Natural killer cell (primary cell): ENCODE measurements at places on chromosomes 2 and 18.

DNA sequence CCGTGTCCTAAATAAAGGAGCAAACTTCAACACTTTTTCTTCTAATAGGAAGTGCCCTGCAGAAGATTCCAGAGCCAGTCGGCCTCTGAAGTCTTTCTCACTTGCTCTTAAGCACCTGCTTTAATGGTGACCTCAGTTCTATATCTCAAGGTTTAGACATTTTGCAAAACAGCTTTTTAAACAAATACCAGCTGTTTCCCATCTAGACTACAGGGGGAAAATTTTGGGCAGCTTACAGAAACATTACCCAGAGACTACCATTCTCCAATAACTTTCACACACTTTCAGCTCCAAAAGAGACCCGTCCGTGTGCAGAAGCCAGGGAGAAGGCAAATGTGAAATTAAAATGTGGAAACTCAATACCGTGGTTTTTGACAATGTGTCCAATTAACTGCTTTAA lies 285.3 kb upstream of the CCDC68 start:
- no peak for DNase-seq
- H3K27ac ChIP-seq: no peak overlapping the region
- no peaks in the 10 kb centered on the region for H3K36me3 ChIP-seq
- H3K4me3 ChIP-seq: no peak overlapping the region
- no peaks in the 10 kb centered on the region for H3K27me3 ChIP-seq

- no peak overlapping the region for H3K4me3 ChIP-seq
- no peaks in the 10 kb centered on the region for H3K4me1 ChIP-seq
- no peaks in the 10 kb centered on the region for H3K27me3 ChIP-seq
- H3K36me3 ChIP-seq: no peaks in the 10 kb centered on the region
Measured at GRCh38 chr2:197359859-197360258, 49.3 kb upstream of the ANKRD44 start.

DNA sequence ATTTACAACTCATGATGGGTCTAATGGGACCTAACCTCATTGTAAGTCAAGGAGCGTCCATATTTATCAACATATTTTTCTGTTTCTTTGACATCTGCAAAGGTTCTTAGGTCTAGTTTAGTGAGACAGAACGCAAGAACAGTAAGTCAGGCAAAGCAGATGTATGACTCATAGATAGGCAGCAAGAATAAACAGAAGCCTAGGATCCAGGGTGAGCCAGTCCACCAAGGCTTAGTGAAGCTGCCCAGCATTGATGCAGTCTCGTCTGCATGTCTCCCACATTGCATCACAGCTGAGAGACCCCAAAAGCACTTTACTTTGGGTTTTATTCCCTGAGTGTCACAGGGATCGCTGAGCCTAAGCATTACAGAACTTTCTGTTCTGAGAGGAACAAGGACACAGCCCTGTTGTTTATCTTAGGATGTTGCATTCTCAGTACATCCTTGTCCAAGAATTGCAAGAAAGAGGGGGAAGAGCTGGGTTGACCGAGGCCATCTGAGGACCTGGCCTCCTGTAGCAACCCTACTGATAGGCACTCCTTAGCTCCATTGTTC lies 29.6 kb upstream of the TMEM177 start:
- no peak overlapping the region for H3K27ac ChIP-seq
- no peak for DNase-seq
- no peaks in the 10 kb centered on the region for H3K36me3 ChIP-seq
- no peaks in the 10 kb centered on the region for H3K4me1 ChIP-seq

DNA sequence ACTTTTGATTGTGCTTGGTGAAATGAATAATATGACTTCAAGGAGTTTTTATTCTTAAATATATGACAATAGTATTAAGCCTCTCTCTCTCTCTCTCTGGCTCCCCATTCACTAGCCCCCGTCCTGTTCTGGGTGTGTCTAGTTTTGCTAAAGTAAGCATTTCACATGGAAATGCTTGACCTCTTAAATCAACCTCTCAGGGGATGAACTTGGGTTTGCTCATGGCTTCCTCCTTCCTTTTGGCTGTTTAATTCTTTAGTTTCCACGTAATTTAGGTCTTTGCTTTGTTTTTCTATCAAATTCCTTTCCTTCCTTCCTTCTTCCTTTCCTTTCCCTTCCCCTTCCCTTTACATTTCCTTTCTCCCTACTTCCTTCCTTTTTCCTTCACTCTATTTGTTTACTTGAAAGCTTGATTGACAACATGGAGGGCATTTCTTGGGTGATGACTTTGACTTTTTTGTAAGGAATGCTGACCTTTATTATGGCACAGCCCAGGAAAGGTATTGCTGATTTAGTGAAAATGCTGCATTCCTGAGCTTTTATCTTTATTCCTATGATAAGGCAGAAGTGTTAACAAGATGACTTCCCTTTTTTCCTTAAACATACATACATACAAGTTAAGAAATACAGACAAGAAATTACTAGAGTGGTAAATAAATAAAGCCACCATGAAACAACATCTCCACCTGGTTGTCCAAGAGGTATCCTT lies 3.6 kb downstream of the DPP4 start:
- peaks cover 14% of the 10 kb centered on the region for H3K4me1 ChIP-seq
- DNase-seq: no peak
- H3K27ac ChIP-seq: no peak overlapping the region
- H3K27me3 ChIP-seq: no peaks in the 10 kb centered on the region

DNA sequence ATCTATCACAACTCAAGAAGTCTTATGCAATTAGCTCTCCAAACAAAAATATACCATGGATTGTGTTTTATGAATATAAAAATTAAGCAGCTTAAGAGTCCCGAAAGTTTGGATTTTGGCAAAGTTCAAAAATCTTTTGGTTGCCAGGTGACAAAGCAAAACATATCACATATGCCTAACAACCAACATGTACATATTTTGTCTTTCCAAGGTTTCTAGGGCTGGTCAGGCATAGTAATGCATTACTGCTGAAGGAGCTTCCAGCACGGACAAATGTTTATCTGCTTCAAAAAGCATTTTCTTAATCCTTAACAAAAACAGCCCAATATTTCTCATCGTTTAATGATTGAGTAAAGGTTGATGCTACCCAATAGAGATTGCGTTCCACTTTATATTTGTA lies 1327.1 kb upstream of the ZEB2 start:
- no peaks in the 10 kb centered on the region for H3K36me3 ChIP-seq
- DNase-seq: no peak
- H3K4me1 ChIP-seq: no peaks in the 10 kb centered on the region
- H3K4me3 ChIP-seq: no peak overlapping the region
- H3K27me3 ChIP-seq: no peaks in the 10 kb centered on the region
